ENCODE measurements at places on chromosomes 7 and 10.

DNA sequence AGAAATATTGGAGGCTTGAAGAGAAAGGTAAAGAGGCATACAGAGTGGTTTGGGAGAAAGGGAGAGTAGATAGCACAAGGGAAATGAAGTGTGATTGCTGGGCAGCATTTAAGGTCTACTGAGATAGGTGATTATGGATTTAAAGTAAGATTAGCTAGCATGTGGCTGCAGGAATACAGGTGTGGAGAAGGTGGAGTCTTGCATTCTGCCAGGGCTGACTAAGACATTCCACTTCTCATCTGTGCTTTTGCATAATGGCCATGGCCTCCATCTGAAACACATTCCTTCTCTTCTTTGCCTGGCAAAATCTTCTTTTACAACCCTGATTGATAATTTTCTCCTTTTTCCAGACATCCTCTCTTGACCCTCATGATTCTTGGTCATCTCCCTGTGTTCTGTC is 31.6 kb upstream of the PCGF5 start:
- no peak for DNase-seq

GRCh38 chr10:90947030-90947960 is 26.4 kb upstream of the ANKRD1 start:
- DNase-seq, result no peak

DNA sequence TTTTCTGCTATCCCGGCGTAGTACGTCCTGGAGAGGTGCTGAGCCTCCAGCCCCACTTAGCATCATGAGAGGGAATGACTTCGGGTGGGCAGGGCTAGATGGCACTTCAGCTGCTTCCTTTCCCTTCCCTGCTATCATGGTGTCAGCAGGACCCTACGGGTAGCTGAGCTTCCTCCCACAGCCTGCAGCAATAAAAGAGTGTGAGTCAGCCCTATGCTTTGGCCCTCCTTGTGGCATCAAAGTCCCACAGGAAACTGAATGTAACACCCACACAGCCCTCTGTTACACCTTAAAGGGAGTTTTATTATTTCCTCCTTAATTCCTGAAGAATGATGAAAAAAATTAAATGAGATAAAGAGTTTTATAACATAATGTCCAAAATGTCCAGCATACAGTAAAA is 458.1 kb downstream of the RPS24 start:
- no peak for DNase-seq

GRCh38 chr7:132001146-132001545 is 444.7 kb upstream of the PODXL start:
- DNase-seq, result no peak

- DNase-seq, result no peak
These were observed 29.7 kb upstream of the DDC start for GRCh38 chr7:50594734-50595485.

DNA sequence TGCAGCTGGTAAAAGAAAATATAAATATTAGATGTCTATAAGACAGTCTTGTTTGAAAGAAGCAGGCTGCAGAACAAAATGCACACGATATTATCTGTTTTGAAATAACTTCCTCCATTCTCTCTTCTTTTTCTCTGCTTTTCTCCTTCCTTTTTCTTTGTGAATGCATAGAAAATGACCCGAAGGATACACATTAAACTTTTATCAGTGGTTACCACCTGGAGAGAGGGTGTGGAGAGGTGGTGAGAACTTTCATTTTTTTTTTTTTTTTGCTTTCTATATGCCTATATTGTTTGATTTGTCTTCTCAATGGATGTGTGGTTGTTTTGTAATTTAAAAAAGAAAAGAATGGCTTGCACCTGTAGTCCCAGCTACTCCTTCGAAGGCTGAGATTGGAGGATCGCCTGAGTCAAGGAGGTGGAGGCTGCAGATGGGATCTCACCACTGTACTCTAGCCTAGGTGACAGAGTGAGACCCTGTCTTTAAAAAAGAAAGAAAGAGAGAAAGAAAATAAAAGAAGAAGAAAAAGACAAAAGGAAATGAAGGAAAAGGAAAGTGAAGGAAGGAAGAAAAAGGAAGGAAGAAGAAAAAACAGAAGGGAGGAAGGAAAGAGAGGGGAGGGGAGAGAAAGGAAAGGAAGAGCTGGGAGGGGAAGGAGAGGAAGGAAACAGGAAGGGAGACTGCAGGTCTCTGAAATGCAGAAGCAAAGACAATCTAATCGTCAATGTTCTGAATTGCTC is 64.4 kb downstream of the SAMD9 start:
- DNase-seq, result no peak

DNA sequence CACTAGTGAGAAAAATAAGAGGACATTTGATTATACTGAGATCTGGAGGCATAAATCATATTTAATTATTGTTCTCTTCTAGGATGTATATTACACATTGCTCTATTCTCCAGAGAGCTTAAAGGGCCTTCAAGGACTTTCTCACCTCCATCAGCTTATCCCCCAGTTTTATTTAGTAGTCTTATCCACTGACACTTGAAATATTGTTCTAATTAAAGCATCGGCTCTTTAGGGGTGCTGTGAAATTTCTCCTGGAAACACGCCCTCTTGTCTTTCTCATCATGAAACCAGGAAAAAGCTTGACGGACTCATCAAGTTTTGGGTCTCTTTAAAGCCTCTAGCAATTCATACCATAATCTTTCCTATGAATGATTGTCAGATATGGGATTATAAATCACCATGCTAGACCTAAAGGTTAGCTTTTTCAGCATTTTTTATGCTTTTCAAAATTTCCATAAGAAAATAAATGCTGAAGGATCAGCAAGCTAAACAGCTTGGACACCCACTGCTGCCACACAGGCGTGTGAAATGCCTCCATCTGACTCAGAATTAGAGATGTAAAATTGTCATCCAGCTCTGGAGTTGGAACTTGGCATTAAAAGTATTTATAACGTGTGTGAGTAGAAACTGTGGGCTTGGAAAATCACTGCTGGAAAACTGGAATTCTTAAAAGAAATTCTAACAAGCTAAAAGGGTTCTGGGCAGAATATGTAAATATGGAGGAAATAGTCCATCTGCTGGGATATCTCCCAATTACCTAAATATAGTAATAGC is 216.3 kb downstream of the CHRM2 start:
- DNase-seq, result no peak

DNA sequence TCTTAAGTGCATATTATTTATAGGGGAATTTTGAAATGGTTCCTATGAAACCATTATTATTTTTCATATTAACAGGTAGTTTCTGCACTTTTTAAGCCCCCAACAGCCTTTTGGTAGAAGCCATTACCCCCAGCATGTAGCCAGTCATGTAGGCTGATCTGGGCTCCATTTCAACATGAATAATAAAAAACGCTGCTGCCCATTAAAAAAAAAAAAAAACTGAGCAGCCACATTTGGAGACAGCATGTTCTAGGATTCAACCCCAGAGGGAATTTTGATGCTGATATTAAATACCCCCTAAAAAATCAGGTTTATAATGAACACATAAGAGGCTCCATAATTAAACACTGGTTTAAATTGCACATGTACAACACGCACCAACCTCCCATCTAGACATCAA is 181.3 kb downstream of the RTKN2 start:
- no peak for DNase-seq

DNA sequence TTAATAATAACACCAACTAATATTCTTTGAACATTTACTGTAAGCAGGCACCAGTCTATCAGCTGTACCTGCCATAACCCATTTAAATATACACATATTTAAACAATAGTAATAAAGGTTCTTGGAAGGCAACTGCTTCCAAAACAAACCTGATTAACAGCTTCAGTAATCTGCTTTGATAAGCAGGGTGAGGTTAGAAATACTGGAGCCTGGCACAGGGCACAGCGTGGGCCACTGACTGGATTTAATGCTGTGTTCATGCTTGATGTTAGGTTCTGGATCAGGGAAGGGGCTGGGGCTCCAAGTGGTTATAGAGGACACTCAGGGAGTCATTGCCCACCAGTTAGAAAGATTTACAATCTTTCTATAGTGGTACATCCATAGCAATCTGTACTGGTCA is 10.9 kb upstream of the C10orf120 start:
- DNase-seq, result no peak

GRCh38 chr7:13240349-13240748 is 552.9 kb downstream of the ARL4A start:
- DNase-seq, result no peak

DNA sequence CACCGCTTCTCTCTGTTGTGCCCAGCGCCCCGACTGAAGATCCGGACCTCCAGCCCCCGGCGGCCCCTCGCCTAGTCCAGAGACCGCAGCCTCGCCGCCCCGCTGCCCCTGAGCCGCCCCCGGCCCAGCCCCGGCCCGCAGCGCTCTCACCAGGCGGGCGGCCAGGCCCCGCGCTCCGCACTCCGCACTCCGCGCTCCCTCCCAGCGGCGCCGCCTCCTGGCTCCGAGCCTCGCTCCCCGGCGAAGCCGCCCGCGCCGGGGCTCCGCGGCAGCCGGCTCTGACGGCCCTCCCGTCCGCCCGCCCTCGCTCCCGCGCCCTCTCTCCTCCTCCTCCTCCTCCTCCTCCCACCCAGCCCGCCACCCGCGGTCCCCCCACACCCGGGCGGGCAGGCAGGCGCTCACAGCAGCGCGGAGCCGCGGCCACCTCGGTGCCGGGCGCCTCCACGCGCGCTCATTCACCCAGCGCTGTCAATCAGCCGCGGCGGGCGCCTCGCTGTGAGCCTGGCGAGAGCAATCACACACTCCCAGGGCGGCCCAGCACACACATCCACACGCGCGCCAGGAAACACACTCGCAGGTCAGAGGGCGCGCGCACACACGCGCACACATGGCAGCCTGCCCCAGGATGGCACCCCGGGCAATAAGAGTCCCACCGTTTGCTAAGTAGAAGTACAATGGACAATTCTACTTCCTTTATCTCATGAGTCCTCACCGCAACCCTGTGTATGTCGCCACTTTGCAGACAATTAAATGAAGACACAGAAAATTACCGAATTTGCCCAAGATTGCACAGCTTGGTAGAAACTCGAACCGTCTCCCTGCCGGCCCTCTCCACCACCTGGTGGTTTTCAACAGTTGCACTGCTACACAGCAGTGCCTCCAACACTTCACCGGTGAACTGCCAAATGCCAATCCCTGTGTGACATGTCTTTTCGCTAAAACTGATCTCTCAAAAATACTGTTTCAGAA is at the start of gene PRRT4:
PRRT4 (minus strand) TSS at position 280 of the 969 bp plus-strand sequence.
- peak; percentile 23 for DNase-seq

DNA sequence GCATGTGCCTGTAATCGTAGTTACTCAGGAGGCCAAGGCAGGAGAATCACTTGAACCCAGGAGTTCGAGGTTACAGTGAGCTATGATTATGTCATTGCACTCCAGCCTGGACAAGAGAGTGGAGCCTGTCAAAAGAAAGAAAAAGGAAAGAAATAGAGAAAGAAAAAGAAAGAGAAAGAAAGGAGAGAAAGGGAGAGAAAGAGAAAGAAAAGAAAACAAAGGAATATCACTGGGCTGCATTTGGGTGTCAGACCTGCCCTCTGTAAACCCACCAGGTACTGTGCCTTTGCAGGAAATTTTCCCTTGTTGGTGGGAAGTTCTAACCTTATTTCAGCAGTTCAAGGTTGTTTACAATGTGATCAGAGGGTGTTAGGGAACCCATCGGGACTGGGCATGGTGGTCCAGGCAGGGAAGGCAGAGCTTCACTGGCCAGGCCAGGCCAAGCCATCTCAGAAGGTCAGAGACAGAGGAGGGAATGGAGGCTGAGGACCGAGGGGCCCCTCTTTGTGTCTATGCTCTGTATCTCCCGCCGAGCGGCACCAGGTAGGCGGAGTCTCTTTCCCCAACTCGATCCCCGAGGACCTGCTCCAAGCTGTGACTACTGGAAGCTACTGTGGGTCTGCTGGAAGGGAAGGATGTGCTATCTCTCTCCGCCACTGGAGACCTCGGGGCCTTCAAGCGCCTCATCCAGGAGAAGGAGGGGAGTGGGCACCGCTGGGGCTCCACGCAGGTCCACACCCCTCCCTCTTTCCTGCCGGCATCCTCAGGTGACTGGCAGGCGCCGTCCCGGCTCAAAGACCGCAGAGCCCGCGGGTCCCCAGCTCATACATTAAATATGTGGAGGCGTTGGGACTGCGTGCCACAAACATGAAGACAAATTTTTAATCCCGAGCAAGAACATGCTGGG is 15.2 kb upstream of the KAZALD1 start:
- DNase-seq, result no peak

- DNase-seq, result no peak
These were observed 86.5 kb upstream of the LRRC4 start for GRCh38 chr7:128117691-128118090.

GRCh38 chr10:2876032-2876431 is 191.3 kb upstream of the PFKP start:
- DNase-seq, result no peak

GRCh38 chr10:127534074-127534473 is 15.0 kb upstream of the NPS start:
- no peak for DNase-seq

DNA sequence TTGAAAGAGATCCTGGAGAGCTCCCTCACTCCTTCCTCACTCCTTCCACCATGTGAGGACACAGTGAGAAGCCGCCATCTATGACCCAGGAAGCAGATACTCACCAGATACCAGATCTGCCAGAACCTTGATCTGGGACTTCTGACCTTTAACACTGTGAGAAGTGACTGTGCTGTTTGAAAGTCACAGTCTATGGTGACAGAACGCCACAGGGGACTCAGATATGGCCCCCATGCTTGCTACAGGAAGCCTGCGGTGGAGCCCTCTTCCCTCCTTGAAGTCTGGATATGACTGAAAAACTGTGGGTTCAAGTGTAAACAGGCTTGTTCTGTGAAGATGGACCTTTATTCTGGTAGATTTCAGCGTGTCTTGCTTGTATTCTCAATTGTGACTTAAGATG is 297.8 kb downstream of the KLF6 start:
- DNase-seq, result no peak

GRCh38 chr10:126736727-126737126 is 66.2 kb upstream of the C10orf90 start:
- DNase-seq, result no peak

GRCh38 chr10:3500408-3500856 is 284.6 kb downstream of the KLF6 start:
- DNase-seq, result no peak

- DNase-seq, result no peak
These were observed 224.3 kb upstream of the IGFBP3 start for GRCh38 chr7:46145412-46145811.

DNA sequence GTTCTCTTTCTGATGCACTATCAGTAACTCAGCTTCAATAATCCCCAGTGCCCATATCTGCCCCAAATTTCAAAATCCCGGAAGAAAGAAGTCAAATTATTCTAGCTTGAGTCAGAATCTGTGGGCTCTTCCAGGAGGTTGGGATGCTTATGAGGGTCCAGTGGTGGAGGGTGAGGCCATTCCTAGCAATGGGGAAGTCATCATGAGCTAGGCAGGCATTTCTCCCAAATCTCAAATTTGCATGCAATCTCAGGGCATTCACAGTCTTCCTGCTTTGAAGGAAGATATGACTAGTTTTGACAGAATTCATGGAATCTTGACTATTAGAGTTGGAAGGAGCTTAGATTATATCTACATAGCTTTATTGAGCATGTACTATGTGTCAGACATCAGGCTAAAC is 164.3 kb upstream of the AGK start:
- no peak for DNase-seq

DNA sequence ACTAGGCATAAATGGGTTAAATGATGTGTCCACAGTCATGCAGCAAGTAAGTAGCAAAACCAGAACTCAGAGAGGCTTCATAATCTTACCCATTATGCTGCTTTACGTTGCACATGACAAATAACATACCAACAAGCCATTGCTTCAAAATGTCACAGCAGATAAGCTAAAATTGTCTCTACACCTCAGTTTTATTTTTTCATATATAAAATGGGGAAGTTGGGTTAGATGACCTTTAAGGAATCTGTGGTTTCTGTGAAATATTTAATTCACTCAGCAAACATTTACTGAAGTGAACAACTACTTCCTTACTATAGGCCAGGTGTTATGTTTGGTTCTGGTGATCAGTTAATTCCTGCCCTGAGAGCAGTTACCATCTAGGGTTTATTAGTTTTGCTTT is 2.2 kb upstream of the ASCC1 start:
- DNase-seq, result no peak

Data from stimulated activated CD4-positive, alpha-beta T cell treated with anti-CD3 and anti-CD28 coated beads, Interleukin-4, amount 100 ng/mL, for 24 hours (primary cell).